ENCODE measurements at places on chromosomes 4 and X. TPM values are rescaled to one million over a fixed set of nuclear protein-coding genes. Genes with fewer than 3 reads are reported as not detected.

DNA sequence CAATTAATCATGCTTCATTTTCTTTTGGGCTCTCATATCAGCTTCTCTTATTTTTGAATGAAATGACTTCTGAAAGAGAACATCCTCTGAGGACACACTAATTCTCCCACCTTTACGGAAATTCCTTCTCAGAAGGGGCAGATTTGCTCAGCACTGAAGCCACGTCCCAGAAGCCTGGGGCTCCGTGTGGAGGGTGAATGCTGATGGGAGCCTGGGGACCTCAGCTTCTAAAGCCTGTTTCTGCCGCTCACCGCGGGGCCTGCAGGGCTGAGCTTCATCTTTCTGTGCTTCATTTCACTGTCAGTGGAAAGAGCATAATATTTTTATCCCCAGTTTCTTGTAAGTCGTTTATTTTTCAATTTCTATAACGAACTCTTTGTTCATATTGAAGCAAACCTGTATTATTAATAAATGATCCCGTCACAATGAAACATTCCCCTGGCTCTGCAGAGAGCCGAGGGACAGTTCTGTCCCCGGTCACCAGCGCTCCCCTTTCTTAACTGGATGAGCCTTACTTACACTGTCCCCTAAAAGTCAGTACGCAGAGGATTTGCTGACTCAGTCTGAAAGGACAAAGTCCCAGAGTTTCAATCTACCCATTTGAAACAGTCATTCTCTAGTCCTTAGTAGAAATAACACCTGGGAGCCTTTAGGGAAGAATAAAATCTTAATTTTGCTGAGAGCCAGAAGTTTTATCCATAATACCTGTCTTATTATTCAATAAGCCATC lies 364.6 kb upstream of the FAT1 start:
- no peaks in the 10 kb centered on the region for H3K4me1 ChIP-seq
- H3K27me3 ChIP-seq: no peaks in the 10 kb centered on the region
- no peak overlapping the region for H3K4me3 ChIP-seq
- DNase-seq: no peak
- H3K36me3 ChIP-seq: no peaks in the 10 kb centered on the region

ANXA3 gene
- total RNA-seq: 63.5 TPM

DNA sequence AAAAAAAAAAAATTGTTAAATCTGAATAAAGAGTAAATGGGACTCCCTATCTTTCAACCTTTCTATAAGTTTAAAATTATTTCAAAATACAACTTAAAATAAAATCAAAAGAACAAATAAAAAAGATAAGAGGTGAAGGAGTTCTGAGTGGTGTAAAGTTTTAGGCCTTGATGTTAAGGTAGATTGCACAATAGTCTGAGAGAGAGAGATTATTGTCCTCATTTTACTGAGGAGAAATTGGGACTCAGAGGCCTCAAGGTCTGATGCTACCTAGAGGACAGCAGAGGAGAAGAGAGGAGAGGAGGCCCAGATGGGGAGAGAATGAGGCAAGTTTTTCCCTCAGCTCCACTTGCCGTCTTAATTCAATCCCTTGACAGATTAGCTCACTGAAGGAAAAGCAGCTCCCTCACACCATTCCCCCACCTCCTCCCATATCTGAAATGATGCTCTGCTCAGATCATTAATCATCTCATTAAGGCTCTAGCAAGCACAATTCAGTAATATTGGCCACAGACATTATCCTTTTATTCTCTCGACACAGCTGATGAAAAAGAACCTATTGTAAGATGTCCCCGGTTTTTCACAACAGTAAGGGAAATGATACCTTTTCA lies 106.3 kb upstream of the PTPN13 start:
- H3K4me3 ChIP-seq: no peak overlapping the region
- no peak overlapping the region for H3K27ac ChIP-seq
- no peaks in the 10 kb centered on the region for H3K4me1 ChIP-seq
- H3K36me3 ChIP-seq: no peaks in the 10 kb centered on the region
- DNase-seq: no peak
- H3K27me3 ChIP-seq: no peaks in the 10 kb centered on the region

DNA sequence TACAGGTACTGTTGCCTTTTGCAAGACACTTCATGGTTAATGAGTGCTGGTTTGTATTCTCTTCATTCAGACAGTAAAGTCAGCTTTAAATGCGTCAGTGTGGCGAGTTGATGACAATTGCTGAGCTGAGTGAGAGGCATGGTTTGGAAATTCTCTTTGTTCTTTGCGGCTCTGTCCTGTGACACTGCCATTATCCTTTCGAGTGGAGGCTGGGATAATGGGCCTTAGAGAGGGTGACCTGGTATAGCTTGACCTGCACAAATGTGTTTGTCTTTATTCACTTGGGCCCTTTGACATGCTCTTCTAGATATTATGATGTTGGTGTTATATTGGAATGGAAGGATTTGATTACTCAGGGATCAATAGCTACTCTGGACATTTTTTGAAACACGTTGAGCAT lies 208.5 kb upstream of the FAT1 start:
- DNase-seq: no peak
- H3K4me3 ChIP-seq: no peak overlapping the region
- no peaks in the 10 kb centered on the region for H3K4me1 ChIP-seq
- no peaks in the 10 kb centered on the region for H3K27me3 ChIP-seq
- H3K27ac ChIP-seq: no peak overlapping the region

GRCh38 chr4:130722361-130722760 lies 1626.4 kb downstream of the C4orf33 start:
- no peak for DNase-seq
- no peaks in the 10 kb centered on the region for H3K4me1 ChIP-seq
- no peaks in the 10 kb centered on the region for H3K27me3 ChIP-seq
- no peaks in the 10 kb centered on the region for H3K36me3 ChIP-seq

GRCh38 chrX:18698737-18699650 lies 8.5 kb upstream of the PPEF1 start:
- H3K4me1 ChIP-seq: no peaks in the 10 kb centered on the region
- no peak overlapping the region for H3K4me3 ChIP-seq
- H3K36me3 ChIP-seq: no peaks in the 10 kb centered on the region
- no peak for DNase-seq

DNA sequence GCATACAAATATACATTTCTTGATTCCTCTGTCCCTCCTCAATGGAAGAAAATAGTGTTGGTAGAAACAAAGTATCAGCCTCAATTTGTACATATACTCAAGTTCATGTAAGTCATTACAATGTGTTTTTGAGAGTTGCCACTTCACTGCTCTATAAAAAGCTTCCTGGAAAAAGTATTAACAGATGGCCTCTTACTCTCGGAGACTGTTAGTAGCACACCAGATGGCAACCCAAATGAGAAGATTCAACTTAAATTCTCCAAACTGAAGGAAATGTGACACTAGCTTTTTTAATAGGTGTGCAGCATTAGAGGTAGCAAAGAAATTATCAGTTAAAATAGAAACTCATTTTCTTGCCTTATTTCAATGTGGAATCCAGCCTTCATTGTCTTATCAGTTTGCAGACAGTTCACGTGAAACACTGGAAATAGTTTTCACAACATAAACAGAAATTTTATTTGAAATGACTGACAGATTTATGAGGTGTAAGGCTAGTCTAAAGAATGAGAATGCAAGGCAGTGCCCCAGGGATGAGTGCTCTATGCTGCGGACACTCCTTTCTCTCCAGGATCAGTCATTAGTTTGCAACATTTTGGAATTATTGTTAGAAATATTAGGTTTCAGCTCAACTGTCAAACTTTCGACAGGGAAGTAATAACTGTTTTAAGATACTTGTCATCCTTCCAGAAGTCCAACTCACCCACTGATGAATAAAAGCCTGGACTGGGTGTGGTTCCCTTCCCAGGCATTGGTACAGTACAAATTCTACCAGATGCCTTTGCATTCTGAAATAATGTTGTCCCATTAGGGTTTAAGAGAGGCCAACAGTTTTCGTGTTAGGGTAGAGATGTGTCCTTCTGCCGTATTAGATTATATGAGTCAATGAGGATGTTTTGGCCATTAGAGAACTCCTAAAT lies 50.9 kb downstream of the IDS start:
- no peaks in the 10 kb centered on the region for H3K4me1 ChIP-seq
- no peak for DNase-seq
- no peaks in the 10 kb centered on the region for H3K36me3 ChIP-seq
- no peak overlapping the region for H3K4me3 ChIP-seq

DNA sequence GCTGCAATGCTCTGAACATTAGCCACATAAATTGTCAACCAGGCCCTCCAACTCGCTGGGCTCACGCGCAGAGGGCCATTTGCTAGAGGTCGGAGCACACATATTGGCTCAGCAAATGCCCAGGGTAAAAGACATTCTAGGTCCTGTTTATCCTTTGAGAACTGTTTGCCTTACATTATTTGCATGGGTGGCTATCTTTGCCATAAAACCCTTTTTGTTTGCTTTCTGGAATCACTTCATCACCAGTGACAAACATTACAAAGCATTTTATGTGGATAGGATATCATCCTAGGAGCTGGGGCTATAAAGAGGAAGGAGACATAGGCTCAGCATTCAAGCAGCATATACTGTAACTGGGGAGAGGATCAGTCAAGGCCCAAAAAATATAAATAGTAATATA lies 149.2 kb upstream of the RAI2 start:
- no peak overlapping the region for H3K27ac ChIP-seq
- H3K36me3 ChIP-seq: no peaks in the 10 kb centered on the region
- H3K4me1 ChIP-seq: peaks cover 1% of the 10 kb centered on the region

SPANXN3 gene
- not detected for total RNA-seq

PHEX gene
- 0.46 TPM for total RNA-seq

DNA sequence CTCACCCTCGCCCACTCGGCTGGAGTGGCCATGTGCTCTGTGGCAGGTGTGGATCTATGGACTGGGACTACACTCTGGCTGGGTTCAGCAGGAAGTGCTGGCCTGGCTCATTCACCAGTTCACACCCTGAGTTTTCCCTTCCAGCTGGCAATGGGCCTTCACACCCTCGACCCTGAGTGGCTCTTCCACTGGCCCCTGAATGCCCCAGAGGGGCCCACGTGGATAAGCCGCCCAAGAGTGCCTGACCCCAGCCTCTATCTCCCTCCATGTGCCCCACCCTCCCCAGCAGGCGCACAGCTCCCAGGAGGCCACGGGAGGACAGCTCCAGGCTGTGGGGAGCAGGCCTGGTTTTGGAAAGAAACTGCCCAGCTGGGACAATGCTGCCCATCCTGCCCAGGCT lies 234.1 kb downstream of the AFAP1 start:
- DNase-seq: no peak
- H3K4me1 ChIP-seq: peaks cover 5% of the 10 kb centered on the region
- H3K4me3 ChIP-seq: no peak overlapping the region
- H3K36me3 ChIP-seq: no peaks in the 10 kb centered on the region
- no peaks in the 10 kb centered on the region for H3K27me3 ChIP-seq

DNA sequence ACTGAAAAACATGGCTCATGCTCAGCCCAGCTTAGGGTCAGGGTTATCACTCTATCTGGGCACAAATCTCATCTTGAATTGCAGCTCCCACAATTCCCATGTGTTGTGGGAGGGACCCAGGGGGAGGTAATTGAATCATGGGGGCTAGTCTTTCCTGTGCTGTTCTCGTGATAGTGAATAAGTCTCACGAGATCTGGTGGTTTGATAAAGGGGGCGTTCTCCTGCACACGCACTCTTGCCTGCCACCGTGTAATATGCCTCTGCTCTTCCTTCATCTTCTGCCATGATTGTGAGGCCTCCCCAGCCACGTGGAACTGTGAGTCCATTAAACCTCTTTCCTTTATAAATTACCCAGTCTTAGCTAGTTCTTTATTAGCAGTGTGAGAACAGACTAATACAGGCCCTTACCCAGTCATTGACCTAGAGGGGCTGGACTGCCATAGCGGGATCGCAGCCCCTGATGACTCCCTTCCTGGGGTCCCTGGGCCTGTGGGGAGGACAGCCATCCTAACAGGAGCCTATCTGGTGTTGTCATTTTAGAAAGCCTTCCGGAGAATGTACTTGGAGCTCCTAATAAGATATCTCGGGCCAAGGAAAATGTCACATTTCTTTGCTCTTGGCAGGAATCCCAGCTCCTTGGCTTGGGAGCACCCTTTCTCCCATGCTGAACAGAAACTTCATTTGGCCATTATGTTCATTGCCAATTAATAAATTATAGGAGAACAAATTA lies 112.6 kb downstream of the PHKA2 start:
- no peak for DNase-seq
- H3K27ac ChIP-seq: no peak overlapping the region
- no peaks in the 10 kb centered on the region for H3K27me3 ChIP-seq
- no peak overlapping the region for H3K4me3 ChIP-seq

GRCh38 chrX:74526764-74527163 lies 87.7 kb downstream of the RLIM start:
- no peaks in the 10 kb centered on the region for H3K4me1 ChIP-seq
- H3K27ac ChIP-seq: peak overlapping the region; percentile 34
- no peak for DNase-seq
- no peaks in the 10 kb centered on the region for H3K36me3 ChIP-seq

- H3K36me3 ChIP-seq: no peaks in the 10 kb centered on the region
- H3K27me3 ChIP-seq: no peaks in the 10 kb centered on the region
- H3K4me3 ChIP-seq: peak overlapping the region; percentile 76
Observed at GRCh38 chr4:125313989-125314667, 627 bp upstream of the FAT4 start.

DNA sequence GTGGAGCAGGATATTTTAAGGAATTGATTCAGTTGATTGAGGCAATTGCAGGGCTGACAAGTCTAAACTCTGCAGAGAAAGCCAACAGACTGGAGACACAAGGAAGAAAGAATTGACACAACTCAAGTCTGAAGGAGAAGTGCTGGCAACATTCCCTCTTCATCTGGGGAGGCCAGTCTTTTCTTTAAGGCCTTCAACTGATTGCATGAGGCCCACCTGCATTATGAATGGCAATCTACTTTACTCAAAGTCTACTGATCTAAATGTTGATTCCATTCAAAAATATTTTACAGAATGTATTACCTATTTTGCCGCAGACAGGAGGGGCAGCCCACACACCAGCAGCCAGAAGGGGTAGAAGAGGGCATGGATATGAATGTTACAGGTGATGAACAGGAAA lies 425.2 kb downstream of the PCDH10 start:
- H3K36me3 ChIP-seq: no peaks in the 10 kb centered on the region
- H3K4me3 ChIP-seq: no peak overlapping the region
- no peak overlapping the region for H3K27ac ChIP-seq
- no peaks in the 10 kb centered on the region for H3K4me1 ChIP-seq
- no peak for DNase-seq
- no peaks in the 10 kb centered on the region for H3K27me3 ChIP-seq

ARHGAP4 gene
- 18.0 TPM for total RNA-seq

- no peaks in the 10 kb centered on the region for H3K36me3 ChIP-seq
- no peak overlapping the region for H3K4me3 ChIP-seq
- H3K4me1 ChIP-seq: peaks cover 2% of the 10 kb centered on the region
- H3K27ac ChIP-seq: no peak overlapping the region
Observed at GRCh38 chr4:87097075-87097474, 123.3 kb downstream of the KLHL8 start.

DNA sequence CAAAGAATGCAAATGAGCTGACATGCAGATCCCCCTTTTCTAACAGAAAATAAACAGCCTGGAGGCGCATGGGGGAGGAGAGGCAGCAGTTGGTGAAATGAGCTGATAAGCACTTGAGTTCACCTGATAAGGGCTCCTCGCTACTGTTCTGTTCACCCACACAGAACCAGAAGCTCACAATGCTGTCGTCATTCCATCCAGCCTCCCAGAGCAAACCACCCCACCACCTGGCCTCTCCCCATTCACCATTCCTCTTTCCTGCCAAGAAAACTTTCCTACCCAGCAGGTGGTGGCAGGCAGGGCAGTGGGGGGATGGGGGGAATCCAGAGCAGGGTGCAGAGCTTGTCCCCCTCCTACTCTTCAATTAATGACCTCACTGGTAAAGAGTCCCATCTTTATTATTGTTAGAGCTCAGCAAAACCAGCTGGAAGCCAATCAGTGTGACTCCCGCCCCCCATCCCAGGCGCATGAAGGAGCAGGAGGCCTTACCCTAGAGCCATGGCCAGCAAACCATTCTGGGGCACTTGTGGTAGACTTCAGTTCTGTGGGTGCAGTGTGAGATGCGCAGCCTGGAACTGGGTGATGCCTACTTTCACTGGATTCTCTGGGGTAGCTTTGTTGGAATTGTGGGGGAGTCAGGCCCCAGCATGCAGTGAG lies 350.3 kb downstream of the ZIC3 start:
- DNase-seq: no peak
- H3K27me3 ChIP-seq: no peaks in the 10 kb centered on the region
- H3K4me1 ChIP-seq: no peaks in the 10 kb centered on the region
- no peaks in the 10 kb centered on the region for H3K36me3 ChIP-seq

All from ovary (tissue), 10 donors.